ENCODE measurements at places on chromosomes 16 and 17.

GRCh38 chr17:1289695-1290094 lies 10.2 kb downstream of the TRARG1 start:
- no peak for DNase-seq

- no peak for DNase-seq
Measured at GRCh38 chr17:79835953-79836509, 3.2 kb downstream of the CBX4 start.

GRCh38 chr16:48182979-48183537 lies 27.3 kb upstream of the ABCC12 start:
- no peak for DNase-seq

GRCh38 chr17:73203788-73204479 lies 11.1 kb downstream of the COG1 start:
- DNase-seq: peak; percentile 23

- DNase-seq: no peak
Measured at GRCh38 chr17:39057701-39058206, 90.6 kb upstream of the FBXO47 start.

- no peak for DNase-seq
Measured at GRCh38 chr16:81457326-81458133, 12.9 kb downstream of the CMIP start.

GRCh38 chr17:17059301-17059890 lies 17.1 kb downstream of the MPRIP start:
- DNase-seq: no peak

Measured in activated naive CD4-positive, alpha-beta T cell treated with Interleukin-2 at 50 U/mL for 16 hours (primary cell).